ENCODE measurements at places on chromosomes 7 and 10. TPM values are rescaled to one million over a fixed set of nuclear protein-coding genes. Genes with fewer than 3 reads are reported as not detected.

Gene AGMO
- not detected for total RNA-seq

Gene LIPM
- 0.82 TPM for total RNA-seq

Gene CPA2
- total RNA-seq: not detected

Gene GPR26
- total RNA-seq: not detected

Gene SEPTIN7
- total RNA-seq: 351 TPM

Gene CLCN1
- 0.16 TPM for total RNA-seq

- no peak for DNase-seq
Observed at GRCh38 chr10:121556455-121556854, 41.8 kb downstream of the FGFR2 start.

DNA sequence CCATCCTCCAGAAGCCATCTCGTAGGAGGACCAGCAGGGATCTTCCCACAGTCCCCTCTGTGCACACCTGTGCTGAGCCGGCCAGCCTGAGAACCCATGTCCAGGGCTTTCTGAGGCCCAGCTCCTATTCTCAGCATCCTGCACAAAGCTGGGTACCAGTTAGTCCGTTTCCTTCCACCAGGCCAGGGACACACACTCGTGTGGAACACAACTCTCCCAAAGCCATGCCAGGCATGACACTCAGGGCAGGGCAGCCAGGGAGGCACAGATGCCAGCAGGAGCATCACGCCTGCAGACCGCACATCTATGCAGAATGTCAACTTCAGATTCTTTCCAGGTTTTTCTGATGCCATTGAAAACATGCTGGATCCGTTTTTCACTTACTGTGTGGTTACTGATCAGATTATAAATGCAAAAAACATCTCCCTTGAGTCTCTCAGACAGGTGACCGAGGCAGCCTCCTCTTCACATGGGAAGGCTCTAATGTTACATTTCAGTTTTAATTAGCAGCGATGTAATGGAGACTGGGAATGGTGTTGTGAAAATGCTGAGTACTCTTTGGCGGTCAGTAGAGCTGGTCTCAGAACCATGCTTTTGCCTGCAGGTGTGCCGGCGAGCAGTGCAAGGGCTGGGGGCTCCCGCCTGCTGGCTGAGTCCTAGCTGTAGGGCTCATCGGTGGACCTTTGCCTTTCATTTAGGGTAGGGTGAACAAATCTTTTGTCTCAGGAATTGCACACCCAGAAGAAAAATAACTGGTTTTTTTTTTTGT is 3.3 kb upstream of the SUN1 start:
- DNase-seq: no peak

DNA sequence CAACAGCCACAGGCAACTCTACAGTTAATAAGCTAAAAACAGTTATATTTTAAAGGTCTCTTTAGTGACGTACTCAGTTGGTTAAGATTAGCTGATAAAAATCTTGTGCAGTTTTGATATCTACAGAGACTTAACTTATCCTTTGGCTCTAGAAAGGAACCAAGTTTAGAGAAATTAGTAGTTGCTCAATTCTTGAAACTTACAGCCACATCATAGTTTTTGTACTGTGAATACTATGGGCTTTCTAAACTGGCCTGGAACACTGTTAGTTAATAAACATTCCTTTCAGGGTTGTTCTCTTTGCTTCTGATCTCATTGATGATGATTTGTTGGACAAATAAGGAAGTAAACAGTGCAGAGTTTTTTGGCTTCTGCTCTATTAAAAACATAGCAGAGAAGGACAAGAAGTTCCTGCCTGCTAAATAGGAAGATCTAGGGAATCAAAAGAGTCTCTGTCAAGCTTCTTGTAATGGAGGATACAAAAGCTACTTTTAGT is 73.1 kb downstream of the MKLN1 start:
- peak; percentile 12 for DNase-seq

- DNase-seq: no peak
Observed at GRCh38 chr7:17408904-17409290, 110.4 kb downstream of the AHR start.

DNA sequence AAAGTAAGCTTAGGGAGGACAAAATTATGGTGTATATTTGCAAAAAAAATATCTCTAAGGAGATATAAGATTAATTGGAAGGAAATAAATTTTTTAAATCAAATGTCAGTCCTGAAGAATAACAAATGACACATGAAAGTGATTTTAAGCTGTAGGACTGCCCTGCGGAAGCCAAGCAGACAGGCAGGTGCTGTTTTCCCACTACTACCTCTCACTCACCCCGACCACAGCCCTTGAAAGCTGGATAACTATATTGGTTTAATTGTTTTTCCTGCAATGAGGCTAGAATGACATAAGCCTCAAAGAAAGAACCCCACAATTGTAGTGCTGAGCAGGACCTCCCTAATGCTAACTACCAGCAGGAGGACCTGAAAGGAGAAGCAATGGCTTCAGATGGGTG is 68.6 kb upstream of the VIPR2 start:
- DNase-seq: no peak

DNA sequence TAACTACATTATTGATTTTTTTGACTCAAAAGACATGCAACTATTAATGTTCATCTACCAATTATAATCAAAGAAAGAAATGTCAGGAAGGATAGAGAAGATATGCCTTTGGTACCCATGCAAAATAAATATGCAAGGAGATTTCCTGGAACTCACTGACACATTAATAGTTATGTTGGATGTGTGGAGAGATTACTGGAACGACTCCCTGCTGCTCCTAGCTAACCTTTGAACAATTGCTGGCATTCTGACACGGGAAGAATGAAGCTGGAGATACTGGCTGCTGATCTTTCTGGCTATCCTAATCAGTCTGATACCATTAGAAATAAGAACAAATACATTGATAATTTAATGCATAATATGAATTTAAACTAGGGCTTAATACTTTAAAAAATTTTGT is 507.9 kb upstream of the NRG3 start:
- no peak for DNase-seq

DNA sequence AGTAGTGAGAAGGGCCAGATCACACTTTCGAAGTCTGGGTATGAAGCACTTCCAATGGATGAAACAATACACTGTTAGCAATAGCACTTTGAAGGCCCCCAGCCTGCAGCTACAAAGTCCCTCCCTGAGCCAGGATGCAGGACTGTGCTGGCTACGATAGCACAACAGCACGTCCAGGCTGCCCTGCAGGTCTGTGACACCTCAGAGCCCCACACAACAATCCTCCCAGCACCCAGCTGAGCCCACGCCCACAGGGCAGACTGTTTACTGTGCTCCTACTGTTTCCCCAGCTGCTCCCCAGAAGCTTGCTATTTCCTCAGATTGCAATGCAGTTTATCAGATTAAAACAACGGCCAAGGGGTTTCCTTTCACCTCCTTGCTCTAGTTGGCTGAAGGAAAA is 71.4 kb downstream of the HTR5A start:
- DNase-seq: no peak

GRCh38 chr7:155733582-155734444 is 78.5 kb downstream of the SHH start:
- DNase-seq: no peak

DNA sequence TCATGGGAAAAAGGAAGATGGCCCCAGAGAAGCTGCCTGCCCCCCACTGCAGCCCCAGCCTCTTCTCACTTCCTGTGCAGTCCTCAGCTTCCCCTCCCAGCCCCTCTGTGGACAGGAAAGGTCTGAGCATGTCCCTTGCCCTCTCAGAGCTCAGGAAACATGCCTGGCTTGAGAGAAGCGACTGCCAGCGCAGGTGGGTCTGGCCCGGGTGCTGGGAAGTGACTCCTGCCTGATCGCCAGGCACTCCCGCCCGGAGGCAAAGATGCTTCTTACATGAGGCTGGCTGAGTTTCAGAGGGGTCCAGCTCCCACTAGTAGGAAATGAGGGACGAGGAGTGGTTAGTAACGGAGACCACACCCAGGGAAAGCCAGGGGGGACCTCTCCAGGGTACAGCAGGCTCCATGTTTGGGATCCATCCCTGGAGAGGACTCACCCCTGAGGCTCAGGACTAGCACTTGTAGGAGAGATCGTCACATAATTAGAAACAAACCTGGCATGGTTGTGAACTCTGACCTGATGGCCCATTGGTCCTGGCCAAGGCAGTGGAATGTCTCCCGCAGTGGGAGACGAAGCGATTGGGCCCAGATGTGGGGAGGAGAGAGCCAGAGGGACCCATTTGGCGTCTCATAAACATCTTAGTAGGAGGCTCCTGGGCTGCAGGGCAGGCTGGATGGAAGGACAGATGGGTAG is 12.3 kb downstream of the ELN start:
- DNase-seq: no peak

DNA sequence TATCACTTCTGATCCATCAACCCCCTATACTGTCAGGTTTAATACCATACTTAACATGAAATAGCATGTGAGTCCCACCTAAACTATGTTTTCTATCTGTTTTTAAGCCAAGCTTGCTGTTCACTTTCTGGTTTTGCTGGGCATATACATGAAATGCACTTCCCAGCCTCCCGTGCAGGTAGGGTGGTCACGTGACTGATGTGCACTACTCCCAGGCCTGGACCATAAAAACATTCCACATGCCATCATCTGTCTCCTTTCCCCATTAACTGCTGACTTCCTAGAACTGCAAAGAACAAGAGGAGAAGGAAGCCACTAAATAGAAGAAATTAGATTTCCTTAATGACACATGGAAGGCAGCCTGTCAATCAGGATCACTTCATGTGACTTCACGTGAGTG is 40.1 kb upstream of the CALD1 start:
- DNase-seq: no peak

GRCh38 chr10:29635711-29636144 is 957 bp upstream of the SVIL start:
- peak; percentile 26 for DNase-seq

DNA sequence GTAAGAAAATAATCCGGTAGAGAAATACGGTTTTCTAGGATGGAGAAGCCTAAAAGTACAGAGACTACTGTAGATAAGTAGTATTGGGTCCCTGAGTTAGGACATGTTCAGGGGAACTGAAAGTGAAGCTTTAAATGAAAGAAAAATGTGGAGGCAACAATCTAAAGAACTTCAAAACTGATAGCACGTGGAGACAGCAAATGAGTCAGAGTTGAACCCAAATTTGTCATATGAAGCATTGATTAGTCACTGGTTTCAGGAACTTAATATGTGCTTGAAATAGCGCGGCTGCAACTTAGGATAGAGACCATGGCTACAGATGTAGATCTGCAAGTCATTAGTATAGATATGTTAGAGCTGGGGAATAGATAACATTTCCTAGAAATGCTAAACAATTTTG is 1138.6 kb upstream of the SORCS1 start:
- DNase-seq: peak; percentile 2

DNA sequence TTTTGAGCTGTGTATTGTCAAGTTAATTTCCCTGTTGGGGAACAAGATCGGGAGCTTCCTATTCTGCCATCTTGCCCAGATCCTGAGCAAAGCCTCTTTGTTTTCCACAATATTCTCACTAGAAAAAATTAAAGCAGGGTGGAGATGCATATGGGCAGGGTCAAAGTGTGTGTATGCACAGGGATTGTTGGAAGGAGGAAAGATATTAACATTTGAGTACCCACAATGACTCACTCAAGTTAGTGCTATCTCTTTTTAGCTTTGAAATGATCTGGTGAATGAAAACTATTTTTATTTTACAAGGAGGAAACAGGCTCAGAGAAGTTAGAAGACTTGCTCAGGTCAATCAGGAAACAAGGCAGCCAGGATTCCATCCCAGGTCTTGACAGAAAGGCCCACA is 6.7 kb upstream of the BTBD16 start:
- DNase-seq: peak; percentile 30

DNA sequence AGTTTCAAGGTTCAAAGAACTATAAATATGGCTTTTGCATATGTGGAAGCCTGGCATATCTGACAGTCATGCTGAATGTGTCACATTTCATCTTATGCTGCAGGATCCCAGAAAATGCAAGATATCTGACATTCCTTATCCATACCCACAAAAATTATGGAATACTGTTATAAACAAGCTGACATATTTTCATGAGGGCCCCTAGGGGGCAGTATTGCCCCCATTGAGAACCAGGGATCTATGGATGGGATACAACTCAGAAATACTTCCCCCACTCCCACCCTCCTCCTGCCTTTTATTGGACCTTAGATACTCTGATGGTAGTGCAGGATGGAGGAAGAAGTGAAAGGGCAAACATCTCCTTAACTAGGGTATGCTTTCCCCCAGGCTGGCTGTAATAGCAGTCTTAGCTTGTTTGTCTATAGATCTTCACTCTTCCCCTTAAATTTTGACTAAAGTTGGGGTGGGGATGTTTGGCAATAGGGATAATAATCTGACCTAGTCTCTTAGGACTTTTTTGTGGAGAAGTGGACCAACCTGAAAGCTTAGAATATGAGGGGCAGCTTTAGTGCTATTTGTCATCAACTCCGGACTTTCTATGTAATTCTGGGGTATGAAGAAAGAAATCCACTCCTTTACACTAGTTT is 3.5 kb upstream of the GNGT1 start:
- peak; percentile 77 for DNase-seq

DNA sequence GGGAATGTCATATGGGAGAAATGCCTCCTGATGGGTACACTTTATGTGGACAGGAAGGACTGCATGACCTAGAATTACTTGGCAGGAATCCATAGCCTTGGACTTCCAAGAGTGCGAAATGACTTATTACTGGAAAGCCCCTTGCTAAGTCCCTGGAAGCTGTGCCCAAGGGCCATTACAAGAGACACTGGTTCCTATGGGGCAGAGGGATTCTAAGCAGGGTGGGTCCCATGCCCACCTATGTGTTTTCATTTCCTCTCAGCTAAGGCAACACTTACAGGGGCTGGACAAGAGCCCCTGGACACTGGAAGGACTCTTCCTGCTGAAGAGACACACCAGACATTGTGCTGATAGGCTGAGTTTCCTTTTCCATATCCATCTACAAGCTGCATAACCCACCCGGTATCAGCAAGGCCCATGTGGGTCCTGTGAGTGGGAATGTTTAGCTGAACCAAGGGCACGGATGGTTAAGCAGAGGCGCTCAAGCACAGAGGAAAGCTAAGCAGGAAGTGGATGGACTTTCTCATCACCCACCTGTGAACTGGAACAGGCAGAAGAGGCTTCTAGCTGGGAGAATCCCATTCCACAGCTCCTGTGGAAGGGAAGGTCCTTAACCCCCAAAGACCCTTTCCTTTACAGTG is 56.2 kb downstream of the XPNPEP1 start:
- no peak for DNase-seq

DNA sequence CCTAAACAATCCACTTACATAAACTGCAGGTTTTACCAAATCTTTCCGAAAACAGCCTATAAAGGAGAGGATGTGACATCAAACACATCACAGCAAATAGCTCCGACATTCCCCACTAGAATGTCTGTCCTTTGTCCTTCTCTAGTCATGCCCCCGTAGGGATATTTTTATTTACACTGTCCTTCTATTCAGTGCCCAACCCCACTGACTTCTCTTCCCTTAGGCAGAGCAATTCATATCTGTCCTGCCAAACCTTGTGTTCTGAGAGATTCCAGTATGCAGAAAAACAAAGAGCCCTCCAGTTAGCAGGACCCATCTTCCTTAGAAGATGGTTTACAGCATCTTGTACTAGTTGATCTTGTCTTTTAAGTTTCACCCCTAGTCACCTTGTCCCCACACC is 5.4 kb upstream of the GLI3 start:
- no peak for DNase-seq

DNA sequence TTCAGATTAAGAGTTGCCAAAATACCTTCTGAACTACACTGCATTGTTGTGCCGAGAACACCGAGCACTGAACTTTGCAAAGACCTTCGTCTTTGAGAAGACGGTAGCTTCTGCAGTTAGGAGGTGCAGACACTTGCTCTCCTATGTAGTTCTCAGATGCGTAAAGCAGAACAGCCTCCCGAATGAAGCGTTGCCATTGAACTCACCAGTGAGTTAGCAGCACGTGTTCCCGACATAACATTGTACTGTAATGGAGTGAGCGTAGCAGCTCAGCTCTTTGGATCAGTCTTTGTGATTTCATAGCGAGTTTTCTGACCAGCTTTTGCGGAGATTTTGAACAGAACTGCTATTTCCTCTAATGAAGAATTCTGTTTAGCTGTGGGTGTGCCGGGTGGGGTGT is 45.0 kb downstream of the DAGLB start:
- no peak for DNase-seq

Data from fibroblast of the aortic adventitia (primary cell).